ENCODE measurements at places on chromosomes 2 and 18.

GRCh38 chr2:236943841-236944513 is 141.7 kb upstream of the COPS8 start:
- no peak for DNase-seq

DNA sequence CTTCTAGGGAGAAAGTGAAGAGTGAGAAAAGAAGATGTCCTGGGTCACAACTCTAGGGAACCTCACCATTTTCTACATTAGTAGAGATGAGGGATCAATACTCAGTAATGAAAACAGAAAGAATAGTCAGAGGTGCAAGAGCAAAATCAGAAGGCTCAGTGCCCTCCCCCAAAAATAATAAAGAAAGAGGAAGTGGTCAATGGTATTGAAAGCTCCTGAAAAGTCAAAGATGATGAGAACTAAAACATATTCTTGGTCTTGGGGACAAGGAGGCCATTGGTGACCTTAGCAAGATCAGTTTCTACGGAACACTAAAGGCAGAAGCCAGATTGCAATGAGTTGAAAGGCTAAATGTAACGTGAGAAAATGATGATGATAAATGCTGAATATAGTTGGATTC is 24.5 kb upstream of the MYO1B start:
- DNase-seq: no peak

DNA sequence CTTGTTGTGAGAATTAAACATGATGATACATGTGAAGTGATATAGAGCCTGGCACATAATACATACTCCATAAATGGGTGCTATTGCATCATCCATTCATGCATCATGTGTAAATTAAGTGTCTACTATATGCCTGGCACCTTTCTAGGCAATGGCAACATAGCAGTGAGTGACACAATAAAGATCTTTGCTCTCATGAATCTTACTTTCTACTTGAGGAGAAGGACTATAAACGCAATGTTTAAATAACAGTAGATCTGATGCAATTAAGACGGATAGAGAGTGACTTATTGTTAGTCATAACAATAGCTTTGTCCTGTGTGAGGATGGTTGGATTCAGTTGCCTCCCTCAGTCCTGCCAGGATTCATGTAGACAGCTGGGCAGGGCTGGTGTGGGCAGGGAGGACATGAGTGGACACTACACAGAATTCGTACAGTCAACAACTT is 88.4 kb upstream of the NPAS2 start:
- no peak for DNase-seq

DNA sequence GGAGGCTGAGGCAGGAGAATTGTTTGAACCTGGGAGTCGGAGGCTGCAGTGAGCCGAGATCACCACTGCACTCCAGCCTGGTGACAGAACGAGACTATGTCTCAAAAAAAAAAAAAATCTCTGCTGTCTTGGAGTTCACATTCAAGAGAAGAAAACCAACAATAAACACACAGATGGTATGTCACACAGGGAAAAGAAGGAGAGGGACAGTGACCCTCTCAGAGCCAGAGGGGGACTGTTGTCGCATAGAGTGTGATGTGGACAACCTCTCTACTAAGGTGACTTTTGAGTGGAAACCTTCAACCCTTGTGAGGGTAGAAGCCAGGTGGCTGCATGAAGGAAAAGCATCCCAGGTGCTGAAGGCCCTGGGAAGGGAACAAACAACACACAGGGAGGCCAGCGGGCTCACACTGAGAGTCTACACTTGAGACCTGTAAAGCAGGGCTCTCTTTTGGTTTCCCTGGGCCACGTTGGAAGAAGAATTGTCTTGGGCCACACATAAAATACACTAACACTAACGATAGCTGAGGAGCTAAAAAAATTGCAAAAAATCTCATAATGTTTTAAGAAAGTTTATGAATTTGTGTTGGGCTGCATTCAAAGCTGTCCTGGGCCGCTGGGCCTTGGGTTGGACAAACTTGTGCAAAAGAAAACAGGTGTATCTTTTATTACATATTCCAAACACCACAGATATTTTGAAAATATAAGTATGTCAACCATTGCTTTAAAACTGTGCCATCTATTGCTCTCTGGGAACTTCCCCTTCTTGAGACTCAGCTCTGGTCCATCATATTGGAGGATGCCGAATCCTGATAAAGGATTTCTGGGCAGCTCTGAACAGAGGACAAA is 136.0 kb downstream of the DDX1 start:
- DNase-seq: no peak

DNA sequence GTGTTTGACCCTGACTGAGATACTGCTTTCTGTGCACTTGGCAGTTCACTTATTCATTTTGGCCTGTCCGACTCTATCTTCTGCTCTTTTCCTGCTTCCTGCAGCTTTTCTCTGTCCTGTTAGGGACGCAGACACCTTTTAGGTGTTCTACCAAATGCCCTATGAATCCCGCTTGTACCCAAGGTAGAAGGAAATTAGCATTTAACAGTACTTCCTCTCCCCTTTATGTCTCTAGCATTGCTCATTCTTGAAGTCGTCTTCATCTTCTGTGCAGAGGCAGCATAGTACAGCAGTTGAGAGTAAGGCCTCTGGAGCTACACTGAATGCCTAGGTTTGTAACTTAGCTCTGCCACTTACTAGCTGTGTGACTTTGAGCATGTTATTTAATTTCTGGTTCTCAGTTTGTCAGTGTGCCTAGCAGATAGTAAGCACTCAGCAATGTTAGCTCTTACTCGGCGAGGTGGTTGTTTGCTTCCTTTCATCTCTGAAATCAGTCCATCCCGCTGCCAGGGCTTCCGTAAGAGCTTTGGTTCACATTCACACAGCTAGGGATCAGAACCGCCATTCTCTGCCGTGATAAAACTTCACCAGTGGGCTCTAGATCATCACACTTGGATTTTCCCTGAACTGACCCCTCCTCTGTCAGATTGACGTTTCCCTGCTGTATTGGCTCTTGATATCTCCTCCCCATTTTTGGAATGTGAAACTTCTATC is 1.4 kb downstream of the CCT7 start:
- DNase-seq: peak; percentile 34

GRCh38 chr2:227765788-227766372 is 20.2 kb downstream of the SCYGR8 start:
- DNase-seq: no peak

DNA sequence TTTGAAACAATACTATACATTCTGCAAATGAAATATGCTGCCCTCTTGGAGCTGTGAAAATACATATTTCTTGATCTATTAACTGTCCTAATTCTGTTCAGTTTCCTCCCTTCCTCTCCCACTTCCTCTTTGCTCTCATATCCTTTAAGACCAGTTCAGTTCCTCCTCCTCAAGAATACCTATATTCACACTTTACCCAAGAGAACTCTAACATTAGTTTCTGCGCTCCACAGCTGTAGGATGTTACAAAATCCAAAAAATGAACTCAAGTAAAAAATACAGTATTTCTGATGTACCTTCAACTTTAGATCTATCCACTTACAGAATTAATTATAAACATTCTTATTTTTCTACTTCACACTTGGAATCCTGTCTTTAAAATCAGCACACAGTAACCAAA is 5.4 kb downstream of the ITSN2 start:
- DNase-seq: peak; percentile 40

- DNase-seq: peak; percentile 30
Observed at GRCh38 chr2:102736110-102736409, 25.8 kb upstream of the TMEM182 start.

- DNase-seq: peak; percentile 86
Observed at GRCh38 chr18:23871410-23871809, 143.1 kb upstream of the TTC39C start.
